Heart right ventricle (tissue), 16 donors: ENCODE measurements at places on chromosomes 6 and 20. TPM values are rescaled to one million over a fixed set of nuclear protein-coding genes. Genes with fewer than 3 reads are reported as not detected.

Gene MTCH1
- total RNA-seq, result 295 TPM

Gene TXNDC5
- 26.7 TPM for total RNA-seq

Gene MRAP2
- total RNA-seq, result 0.37 TPM

Gene PTCHD4
- total RNA-seq, result 1.0 TPM

Gene HLA-DQA1
- 20.4 TPM for total RNA-seq

- no peaks in the 10 kb centered on the region for H3K27me3 ChIP-seq
- H3K27ac ChIP-seq, result no peak overlapping the region
- H3K4me1 ChIP-seq, result no peaks in the 10 kb centered on the region
- no peaks in the 10 kb centered on the region for H3K36me3 ChIP-seq
- no peak overlapping the region for H3K4me3 ChIP-seq
- no peak for DNase-seq
These were observed 16.9 kb downstream of the FUT9 start for GRCh38 chr6:96032661-96033060.

DNA sequence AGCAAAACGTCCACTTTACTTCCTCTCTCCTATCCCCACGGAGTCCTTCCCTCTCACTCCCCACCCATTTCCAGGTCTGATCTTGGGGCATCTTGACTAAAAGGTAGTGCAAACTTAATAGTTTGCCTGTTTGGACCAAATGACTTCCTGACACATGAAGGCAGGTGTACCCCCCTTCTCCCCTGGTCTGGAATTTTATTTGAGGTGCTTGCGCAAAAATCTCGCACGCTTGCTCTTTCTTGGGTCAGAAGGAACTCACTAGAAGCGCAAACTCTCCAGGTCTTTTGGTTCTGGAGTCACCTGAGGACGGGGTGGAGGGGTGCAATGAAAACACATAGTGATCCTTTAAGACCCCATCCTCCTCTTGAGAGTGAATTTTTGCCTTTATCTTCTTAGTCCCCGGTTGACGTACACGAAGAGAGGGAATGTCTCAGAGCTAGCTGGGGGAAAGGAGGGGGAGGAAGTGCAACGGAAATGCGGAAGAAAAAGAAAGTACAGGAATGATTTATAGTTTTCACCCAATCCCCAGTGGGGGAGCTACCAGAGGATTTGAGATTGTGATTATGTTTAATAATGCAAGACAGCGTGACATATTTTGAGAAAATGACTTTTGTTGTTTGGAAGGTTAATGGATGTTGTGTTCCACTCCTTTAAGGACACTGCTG is 4.9 kb downstream of the ADGRB3 start:
- H3K4me1 ChIP-seq, result no peaks in the 10 kb centered on the region
- peaks cover 9% of the 10 kb centered on the region for H3K27me3 ChIP-seq
- H3K36me3 ChIP-seq, result no peaks in the 10 kb centered on the region
- peak overlapping the region; percentile 40 for H3K4me3 ChIP-seq
- H3K27ac ChIP-seq, result peak overlapping the region; percentile 58

- no peaks in the 10 kb centered on the region for H3K27me3 ChIP-seq
- no peaks in the 10 kb centered on the region for H3K36me3 ChIP-seq
- no peak overlapping the region for H3K27ac ChIP-seq
- no peak for DNase-seq
- H3K4me1 ChIP-seq, result no peaks in the 10 kb centered on the region
These were observed 193.6 kb upstream of the SLC24A3 start for GRCh38 chr20:19018881-19019280.

DNA sequence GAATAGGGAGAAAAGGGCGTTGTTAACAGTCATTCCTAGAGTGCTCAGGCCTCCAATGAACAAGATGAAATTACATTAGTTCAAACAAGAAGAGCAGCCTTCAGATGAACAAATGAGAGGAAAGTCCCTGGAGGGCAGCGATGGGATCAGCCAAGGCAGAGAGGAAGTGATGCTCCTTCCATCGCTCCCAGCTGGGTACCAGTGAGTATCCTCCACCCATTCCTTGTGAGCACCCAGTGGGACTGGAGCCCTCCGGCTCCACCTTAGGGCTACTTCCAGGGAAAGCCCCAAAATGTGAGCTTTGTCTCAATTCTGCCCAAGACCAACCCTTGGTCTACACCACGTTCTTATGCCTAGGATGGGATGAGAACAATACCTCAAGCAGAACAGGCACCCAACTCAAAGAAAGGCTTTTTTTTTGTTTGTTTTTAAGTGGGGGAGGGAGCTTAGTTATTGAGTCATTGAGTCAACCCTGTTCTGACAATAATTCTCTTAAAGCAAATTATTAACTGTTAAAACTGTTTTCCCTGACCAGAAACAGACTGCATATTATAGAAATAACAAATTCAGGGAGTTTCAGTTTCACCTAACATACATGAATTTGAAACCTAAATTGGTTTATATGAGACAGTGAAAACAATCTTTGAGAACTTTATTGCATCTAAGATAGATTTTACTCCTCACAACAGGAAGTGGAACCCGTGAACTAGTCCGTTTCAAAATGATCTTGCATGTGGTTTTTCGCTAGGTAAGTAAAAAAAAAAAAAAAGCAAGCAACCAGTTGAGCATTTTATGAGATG is 106.9 kb downstream of the IPCEF1 start:
- H3K4me3 ChIP-seq, result no peak overlapping the region
- no peak overlapping the region for H3K27ac ChIP-seq
- H3K36me3 ChIP-seq, result no peaks in the 10 kb centered on the region
- no peak for DNase-seq
- no peaks in the 10 kb centered on the region for H3K27me3 ChIP-seq

GRCh38 chr20:4797275-4797674 is 75.6 kb downstream of the PRND start:
- no peaks in the 10 kb centered on the region for H3K27me3 ChIP-seq
- no peak overlapping the region for H3K27ac ChIP-seq
- no peak for DNase-seq
- H3K36me3 ChIP-seq, result no peaks in the 10 kb centered on the region
- H3K4me1 ChIP-seq, result no peaks in the 10 kb centered on the region

DNA sequence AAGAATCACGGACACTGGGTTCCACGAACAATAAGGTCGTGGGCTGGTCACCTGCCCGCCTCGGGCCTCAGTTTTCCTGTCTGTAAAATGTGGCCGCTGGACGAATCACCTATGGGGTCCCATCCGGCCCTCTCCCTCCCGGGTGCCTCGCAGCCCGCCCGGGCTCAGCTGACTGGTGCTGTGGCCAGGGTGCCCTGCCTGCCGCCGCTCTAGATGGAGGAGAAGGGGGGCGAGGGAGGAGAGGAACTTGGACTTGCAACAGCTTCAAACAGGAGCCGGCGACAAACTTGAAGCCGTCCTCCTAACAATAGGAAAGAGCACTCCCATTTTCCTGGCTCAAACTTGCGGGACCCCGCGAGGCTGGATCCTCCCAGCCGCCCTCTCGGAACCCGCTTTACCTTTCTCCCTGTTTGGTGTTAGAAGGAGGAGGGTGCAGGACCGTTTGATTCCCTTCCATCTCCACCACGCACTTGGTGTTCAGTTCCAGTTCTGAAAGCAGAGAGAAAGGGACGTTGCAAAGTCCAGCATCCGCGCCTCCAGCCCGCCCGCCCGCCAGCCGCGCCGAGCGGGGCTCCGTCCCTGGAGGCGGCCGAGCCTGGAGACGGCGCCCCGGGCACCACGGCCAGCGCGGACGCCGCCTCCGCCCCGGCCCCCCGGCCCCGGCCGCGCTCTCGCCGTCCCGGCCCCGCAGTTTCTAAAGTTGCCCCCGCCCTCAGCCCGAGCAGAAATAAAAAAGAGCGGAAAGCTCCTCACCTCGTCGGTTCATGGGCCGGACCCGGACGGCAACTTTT is 584 bp downstream of the KIF13A start:
- peak; percentile 67 for DNase-seq
- no peaks in the 10 kb centered on the region for H3K27me3 ChIP-seq
- peak overlapping the region; percentile 98 for H3K27ac ChIP-seq
- H3K4me1 ChIP-seq, result peaks cover 45% of the 10 kb centered on the region
- peak overlapping the region; percentile 87 for H3K4me3 ChIP-seq

DNA sequence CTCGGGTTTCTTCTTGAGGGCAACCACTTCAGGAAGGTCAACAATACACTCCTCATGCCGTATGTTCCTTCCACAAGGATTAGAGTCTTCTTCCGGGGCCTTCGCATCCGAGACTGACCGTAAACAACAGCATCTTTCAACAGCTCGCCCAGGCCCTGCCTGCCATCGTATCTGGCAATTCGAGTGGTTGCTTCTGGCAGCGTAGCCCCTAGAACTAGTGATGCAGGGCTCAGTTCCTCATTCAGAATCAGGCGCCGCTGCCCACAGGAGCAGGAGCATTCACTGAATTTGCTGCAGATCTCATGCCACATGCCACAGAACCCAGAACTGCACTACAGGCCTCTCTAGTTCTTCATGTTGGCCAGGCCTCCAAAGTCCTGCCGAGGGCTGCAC is 59.0 kb upstream of the AFDN start:
- H3K27me3 ChIP-seq, result no peaks in the 10 kb centered on the region
- no peak overlapping the region for H3K4me3 ChIP-seq
- no peak overlapping the region for H3K27ac ChIP-seq

- no peak overlapping the region for H3K4me3 ChIP-seq
- peaks cover 20% of the 10 kb centered on the region for H3K4me1 ChIP-seq
- no peak overlapping the region for H3K27ac ChIP-seq
- no peak for DNase-seq
- H3K27me3 ChIP-seq, result no peaks in the 10 kb centered on the region
These were observed 24.9 kb downstream of the TTLL2 start for GRCh38 chr6:167349631-167350274.

- DNase-seq, result no peak
- no peaks in the 10 kb centered on the region for H3K36me3 ChIP-seq
- H3K27me3 ChIP-seq, result no peaks in the 10 kb centered on the region
- no peaks in the 10 kb centered on the region for H3K4me1 ChIP-seq
- no peak overlapping the region for H3K4me3 ChIP-seq
- H3K27ac ChIP-seq, result no peak overlapping the region
These were observed 144.6 kb upstream of the BMP5 start for GRCh38 chr6:56019973-56020372.

DNA sequence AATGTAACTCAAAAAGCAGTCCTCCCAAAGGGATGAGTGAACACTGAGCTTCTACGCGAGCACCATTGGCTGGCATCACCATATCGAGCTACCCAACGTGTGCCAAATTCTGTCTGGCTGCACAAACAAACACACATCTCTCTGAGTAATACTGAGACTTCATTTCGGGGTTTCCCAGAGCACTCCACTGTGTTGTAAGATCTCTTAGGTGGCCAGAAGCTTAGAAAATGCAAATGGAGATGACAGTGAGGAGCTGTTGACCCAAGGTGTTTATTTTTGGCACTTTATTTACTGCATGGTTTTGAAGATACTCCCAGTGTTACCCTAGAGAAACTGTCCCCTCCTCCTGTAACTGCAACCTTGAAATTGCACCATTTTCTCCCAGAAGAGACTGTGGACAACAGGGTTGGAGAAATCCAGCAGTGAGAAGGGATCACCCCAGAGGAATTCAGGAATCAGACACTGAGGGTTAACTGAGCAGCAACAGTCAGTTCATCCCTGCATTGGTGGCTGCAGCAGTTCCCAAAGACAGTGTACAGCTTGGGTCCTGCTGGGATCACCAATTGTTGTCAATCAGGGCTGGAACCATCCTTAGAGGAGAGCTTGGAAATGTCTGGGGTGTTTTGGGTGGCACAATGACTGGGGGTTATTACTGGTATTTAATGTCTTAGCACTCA is 1.0 kb upstream of the RIPOR2 start:
- H3K27me3 ChIP-seq, result no peaks in the 10 kb centered on the region
- H3K27ac ChIP-seq, result no peak overlapping the region
- no peak overlapping the region for H3K4me3 ChIP-seq
- H3K4me1 ChIP-seq, result peaks cover 29% of the 10 kb centered on the region
- no peak for DNase-seq
- no peaks in the 10 kb centered on the region for H3K36me3 ChIP-seq

DNA sequence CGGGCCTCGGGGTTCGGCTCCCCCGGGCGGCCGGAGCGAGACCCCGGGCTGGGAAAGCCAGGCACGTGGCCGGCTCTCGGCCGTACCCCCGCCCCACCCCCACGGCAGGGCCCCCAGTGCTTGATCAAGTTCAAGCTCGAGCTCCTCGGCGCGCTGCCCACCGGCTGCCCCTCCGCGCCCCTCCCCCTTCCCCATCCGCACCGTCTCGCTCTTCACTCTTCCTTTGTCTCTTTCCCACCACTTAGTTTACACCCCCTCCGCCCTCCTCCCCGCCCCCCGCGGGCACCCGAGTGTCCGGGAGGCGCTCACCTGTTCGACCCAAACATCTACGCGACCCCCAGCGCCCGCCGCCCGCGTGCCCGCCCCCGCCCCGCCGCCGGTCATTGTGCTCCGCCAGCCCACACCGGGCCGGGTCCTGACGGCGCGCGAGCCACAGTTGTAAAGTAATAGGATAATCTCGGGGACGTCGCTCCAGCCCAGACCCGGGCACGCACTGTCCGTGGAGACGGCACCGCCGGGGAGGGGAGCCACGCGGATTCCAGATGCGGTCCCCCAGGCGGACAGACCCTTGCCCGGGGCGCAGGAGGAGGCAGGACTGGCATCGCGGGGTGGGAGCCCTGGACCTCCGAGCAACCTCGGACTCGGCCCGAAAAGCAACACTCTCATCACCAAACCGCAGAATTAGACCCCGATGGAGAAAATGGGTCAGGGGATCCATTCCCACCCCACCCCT is 100.7 kb downstream of the NOL4L start:
- peak overlapping the region; percentile 90 for H3K27ac ChIP-seq
- H3K36me3 ChIP-seq, result no peaks in the 10 kb centered on the region
- H3K4me3 ChIP-seq, result peak overlapping the region; percentile 72
